T-helper 1 cell (primary cell): ENCODE measurements at places on chromosomes 5 and 9.

DNA sequence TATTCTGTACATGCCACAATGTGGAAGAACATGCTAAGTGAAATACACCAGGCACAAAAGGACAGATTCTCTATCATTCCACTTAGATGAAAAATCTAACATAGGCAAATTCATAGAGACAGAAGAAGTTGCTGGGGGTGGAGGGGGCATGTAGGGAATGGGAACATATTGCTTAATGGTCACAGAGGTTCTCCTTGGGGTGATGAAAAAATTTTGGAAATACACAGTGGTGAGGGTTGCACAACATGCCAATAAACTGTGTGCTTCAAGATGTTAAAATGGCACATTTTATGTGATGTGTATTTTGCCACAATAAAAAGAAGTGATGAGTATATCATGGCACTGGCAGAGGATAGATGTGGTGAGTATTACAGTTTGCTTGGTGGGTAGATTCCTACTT, 111.9 kb downstream of the SUSD1 start:
- DNase-seq, result no peak

GRCh38 chr5:115558388-115558956, 13.9 kb upstream of the FEM1C start:
- no peak for DNase-seq

DNA sequence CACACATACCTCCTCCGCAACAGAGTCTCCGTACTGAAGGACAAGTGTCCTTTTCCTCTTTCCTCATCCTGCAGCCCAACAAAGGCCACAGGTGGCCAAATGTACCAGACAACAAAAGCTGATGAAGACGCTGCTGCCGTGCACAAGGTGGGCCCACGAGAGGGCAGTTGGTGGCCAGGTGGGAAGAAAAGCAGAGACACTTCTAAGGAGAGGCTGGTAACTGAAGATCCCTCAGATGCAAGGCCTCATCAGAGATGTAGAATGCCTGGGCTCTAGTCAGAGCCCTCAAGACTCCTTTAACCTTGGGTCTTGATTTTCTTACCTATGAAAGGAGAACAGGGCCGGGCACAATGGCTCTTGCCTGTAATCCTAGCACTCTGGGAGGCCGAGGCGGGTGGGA, 75.7 kb downstream of the NRG2 start:
- no peak for DNase-seq

DNA sequence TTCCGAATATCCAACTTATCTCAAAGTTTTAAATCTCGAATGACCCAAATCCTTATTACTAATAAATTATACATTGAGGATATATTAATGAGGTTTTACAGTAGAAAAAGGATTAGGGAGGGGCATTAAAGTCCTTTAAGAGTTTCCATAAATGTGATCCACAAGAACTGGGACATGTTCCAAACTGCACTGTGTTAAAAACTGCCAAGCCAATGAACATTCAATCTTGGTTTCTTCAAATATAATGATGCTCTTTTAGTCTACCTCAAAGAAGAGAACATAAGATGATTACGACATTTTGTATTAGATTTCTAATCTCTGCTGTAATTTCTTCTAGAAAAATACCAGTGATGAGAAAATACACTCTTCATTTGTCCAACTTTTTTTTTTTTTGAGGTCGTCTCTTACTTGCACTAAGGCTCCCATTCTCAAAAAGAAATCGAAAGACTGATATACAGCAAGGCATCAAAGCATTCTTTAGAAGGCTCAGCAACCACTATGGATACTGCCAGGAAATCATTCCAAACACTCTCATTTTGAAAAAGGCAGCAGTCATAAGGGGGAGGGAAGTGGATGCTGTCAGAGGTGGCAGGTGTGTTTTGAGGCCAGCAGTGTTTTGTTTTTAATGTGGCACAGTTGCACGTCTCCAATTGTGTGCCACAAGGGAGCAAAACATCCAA, 1.7 kb downstream of the PTAR1 start:
- no peak for DNase-seq

GRCh38 chr5:169954786-169955185, 25.5 kb downstream of the INSYN2B start:
- no peak for DNase-seq

- DNase-seq, result no peak
These were observed 16.6 kb downstream of the OTULINL start for GRCh38 chr5:14598225-14598624.

- DNase-seq, result no peak
These were observed 19.4 kb upstream of the HMCN2 start for GRCh38 chr9:130246126-130246525.

DNA sequence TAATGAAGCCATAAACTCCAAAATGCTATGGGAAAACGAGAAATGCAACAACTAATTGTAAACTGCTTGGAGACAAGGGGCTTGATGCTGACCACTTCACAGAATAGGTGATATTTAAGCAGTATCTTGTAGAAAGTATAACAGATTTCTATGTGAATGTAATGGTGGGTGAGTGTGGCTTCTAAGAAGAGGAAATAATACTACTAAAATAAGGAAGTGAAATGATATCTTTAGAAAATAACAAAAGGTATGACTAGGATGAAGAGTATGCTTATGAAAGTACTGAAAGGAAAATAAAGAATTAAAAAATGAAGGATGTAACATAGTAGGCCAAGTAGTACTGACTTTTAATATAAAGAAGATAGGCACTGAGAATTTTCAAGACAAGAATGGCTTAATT, 94.2 kb downstream of the AGTPBP1 start:
- no peak for DNase-seq

GRCh38 chr5:39360471-39361111, 3.7 kb downstream of the C9 start:
- DNase-seq, result no peak

DNA sequence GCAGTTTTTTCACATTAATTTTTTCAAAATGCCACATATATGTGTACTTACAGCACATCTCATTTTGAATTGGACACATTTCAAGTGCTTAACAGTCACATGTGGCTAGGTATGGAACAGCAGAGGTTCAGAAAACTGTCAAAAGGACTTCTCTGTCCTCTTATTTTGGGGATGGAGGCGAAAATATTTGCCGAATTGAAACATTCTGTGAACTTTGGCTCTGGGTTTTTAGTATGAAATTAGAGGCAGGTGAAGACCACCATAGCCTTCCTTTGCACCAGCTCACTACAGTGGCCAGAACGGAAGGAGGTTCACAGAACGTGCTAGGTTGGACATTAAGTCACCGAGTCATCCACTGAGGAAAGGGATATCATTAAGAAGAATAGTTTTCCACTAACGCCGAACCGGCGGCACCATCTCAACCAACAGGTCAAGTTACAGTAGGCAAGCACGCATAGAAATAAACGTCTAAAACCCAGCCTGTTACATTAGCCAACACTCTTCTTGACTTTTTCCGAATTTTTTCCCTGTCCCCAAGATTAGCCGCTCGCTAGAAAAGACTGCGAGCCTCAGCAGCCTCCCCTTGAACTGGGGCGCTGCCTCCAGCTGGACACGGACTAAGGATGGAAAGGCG, 1.8 kb upstream of the TLE4 start:
- no peak for DNase-seq

DNA sequence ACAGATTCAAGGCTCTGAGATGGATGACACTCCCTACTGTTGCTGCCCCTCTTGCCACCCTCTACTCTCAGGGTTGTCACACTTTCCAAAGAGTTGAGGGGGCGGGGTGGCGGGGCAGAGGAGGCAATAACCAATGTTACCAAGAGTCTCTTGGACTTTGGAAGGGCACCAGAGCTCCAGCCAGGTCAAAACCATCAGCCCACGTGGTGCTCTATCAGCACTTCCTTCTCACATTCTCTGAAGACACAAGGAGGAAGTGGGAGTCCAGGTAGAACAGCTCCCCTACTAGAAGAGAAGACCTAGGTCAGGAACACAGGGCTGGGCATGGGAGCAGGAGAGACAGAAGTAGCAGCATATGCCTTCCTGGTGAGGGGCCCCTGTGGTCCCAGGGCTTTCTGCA, 33.0 kb upstream of the PIK3R1 start:
- no peak for DNase-seq

DNA sequence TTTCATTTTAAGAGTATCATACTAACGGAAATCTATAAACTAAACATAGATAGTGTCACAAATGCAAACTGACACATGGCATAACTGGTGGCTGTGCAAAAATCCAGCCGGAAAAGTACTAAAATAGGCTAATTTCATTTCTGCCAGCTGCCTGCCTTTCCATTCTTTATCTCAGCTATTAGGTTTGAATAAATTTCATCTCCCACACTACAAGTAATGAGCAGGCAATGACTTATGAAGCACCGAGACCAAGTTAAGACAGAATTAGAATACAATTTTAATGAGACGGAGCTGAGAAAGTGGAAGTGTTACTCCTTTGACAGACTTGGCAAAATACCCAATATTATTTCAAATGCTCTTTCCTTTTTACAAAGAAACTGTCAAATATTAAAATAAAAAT, 258.8 kb upstream of the ZNF608 start:
- no peak for DNase-seq

GRCh38 chr9:81676395-81676794, 13.0 kb downstream of the TLE1 start:
- DNase-seq, result no peak

DNA sequence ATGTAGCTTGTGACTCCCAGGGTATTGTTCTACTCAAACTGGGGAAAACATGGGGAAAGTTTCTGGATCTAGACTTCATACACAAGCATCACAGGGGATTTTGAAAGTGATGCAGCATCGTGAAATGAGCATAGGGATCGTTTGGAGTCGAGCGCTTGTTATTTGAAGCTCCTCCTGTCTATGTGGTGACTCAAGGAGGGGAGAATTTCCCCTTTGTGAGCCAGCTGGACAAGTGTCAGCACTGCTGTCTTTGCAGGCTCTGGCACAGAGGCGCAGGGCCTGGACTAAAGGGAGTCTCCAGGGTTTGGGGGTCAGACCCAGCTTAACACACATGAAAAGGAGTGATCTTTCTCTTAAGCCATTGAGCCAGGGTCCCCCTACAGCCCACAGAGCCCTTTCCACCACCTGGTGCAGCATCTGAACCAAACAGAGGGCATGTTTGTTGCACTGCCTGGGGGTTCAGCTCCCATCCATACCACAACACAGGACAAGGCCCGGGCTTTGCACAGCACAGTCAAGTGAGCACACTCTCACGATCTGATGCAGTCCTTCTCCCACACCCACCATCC, 51.0 kb downstream of the IRF1 start:
- DNase-seq, result no peak

DNA sequence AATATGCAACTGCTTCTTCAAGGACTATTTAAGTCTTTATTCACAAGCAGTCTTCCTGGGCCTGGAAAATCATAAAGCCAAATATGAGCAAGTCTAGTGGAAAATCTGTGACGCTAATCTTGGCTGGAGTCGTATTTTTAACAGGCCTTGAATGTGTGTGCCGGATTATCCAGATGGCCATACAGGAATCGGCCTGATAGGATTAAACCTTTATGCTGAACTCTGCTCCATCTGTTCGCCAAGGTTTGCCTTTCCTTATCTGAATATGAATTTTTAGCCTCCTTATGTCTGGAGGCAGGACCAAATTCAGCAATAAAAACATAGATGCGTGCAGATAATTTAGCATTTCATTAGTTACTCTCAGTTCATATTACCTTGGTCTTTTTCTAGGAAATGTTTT, 294.5 kb downstream of the EBF1 start:
- no peak for DNase-seq

DNA sequence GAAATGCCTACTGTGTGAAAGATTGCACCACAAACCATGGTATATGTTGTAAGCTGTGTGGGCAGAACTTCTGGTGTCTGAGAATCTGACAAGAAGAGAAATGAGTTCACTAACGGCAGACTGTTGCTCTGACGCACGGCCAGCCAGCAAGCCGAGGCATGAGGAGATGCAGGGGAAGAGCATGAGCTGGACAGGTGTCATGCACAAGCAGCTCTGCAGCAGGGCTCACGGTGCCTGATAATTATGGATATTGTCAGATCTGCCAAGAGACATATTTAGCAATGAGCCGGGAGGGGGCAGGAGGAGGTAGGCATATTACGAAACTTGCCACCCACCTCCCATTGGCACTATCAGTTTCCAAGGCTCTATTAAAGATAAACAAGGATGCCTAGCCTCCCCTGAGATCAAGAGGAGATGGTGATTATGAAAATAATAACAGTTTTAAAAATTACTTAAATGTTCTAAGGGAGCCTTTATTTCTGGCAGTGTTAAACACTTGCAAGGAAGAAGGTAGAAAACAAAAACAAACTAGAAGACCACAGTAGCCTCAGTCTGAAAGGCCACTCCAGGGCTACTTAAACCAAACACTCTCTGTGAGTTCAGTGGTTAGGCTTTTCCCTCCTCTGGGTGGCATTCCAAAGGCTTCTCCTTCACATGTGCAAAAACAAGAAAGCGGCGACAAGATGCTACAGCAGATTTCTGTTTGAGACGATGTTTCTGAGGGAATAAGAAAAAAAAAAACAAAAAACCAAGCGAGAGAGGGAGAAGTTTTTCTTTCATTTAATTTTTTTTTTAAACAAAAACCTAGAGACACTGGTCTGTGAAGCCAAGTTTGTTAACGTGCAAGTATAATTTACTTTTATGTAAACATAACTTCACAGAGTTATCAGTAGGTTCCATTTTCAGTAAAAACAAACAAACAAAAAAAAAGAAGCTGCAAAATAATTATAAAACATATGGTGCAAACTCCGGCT, 339.5 kb downstream of the BNC2 start:
- DNase-seq, result no peak

DNA sequence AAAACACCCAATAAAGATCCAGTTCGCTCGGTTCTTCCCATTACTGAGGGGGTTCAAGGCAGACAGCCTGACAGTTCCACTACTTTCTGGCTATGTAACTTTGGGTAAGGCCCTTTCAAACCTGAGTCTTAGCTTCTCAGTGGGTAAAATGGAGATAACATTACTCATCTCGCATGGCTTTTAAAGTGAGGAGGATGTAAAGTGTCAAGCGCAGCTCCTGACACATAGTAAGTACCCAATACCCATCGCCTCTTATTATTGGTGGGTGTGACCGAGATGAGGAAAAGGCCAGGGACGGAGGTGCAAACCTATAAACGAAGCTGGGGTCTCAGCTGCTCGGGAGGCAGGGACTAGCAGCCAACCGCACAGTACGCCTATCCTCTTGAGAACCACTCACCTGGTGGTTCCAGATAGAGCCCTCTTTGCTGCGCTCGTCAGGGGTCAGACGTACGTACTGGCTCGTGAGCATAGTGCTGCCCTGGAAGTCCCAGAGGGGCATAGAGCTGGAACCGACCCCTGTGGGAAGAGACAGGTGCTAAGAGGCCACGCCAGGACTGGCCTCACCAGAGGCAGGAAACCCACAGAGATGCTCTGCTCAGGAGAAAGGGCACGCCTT, 584 bp downstream of the LMAN2 start:
- no peak for DNase-seq

GRCh38 chr5:181223058-181223728, at the start of gene TRIM41:
Gene TRIM41 (plus strand): TSS chr5:181223281. CDS start chr5:181224000, 719 bp downstream.
- peak; percentile 94 for DNase-seq

DNA sequence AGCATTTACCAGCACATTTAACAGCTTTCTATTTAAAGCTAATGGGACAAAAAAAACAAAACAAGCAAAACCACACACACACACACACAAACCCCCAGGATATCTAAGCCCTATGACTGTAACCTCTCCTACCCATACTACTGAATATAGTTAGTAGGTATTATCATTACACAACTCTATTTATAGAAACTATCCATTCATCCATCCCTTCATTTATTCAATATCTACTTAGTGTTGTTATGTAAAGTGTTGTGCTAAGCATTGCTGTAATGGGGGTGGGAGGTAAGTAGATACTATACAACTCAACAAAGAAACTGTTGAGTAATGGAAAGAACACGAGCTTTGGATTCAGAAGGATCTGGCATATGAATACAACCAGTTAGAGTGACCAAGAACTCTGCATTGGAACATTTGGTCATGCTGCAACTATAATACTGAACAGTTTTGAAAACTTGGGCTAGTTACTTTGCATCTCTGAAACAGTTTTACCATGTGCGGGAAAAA, 82.3 kb upstream of the ZNF608 start:
- no peak for DNase-seq
